Nucleus accumbens (tissue), 56 donors: ENCODE measurements at places on chromosomes 3 and 15.

- peak; percentile 71 for DNase-seq
Observed at GRCh38 chr3:170689893-170690660, 104.2 kb upstream of the SLC7A14 start.

GRCh38 chr15:99437315-99438223 lies 128.2 kb upstream of the MEF2A start:
- DNase-seq: no peak

GRCh38 chr3:3800685-3801493 lies 1.7 kb downstream of the LRRN1 start:
- DNase-seq: no peak

DNA sequence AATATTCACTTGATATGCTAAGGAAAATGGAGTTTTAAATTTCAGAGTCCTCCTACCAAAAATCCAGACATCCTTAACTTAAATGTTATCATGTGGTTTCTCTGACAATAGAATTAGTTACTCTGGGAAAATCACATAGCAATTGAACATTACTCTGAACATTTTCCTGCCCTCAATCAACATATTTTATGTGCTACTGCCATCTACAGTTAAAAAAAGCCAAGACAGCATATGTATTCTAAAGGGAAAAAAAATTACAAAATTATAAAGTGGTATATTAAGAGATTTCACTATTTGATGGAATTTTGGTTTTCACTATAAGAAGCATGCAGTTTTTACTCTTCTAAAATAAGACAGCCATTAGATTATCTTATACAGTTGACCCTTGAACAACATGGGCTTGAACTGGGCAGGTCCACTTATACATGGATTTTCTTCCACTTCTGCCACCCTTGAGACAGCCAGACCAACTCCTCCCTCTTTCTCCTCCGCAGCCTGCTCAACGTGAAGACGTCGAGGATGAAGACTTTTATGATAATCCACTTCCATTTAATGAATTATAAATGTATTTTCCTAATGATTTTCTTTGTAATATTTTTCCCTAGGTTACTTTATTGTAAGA lies 122.3 kb downstream of the ATP1B3 start:
- no peak for DNase-seq

DNA sequence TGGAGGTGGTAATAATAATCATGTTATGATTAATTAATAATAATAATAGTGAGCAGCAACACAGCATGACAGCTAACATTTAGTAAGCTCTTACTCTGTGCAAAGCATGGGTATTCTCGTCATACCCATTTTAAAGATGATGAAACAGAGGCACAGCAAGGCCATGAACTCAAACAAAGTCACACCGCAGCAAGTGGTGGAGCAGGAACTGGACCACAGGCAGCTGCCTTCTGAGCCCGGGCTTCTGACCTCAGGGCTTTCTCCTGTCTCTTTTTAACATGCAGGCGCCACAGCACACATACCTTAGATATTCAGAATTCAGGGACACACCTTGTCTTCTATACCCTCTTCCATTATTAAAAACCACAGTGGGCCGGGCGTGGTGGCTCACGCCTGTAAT lies 50.7 kb upstream of the SPATA12 start:
- no peak for DNase-seq

- DNase-seq: peak; percentile 51
Observed at GRCh38 chr15:85380812-85381642, 624 bp downstream of the AKAP13 start.

DNA sequence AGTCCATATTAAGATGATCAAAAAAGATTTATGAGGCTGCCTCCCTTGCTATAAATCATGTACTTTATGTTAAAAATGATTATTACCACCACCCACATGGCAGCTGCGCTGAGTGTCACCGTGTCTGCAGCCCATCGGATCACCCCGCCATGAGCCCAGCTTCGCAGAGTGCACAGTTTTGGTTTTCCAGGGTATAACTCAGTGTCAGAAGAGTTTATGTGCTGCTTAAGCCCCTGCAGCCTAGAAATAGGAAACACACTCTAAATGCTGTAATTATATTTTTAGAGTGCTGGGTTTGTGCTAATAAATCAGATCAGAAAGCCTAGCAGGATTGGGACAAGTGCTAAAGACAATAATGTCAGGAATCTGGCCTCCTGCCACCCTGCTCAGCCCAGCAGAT lies 54.7 kb upstream of the ONECUT1 start:
- no peak for DNase-seq

DNA sequence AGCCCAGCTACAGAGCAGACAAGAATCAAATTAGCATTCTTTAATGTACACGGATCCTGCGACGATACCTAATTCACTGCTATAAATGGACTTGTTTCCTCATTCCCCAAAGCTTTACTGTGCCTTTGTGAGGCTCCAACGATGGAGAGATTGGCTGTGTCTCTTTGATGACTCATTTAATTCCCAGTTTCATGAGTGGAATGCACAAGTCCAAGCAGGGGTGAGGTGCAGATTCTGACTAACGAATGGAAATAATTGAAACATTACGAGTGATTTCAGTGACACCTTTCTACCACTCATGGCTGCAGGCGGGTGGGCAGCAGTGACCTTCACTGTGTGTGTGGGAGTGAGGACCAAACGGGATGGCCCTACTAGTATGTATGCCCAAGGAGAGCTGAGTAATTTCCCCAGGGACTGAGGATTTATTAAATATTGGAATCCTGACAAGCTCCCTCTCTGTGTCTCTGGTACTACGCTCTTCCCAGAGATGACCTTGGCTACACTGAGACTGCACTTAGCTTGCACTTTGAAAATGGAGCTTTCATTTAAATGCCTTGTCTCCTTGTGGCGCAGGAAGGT lies 156.7 kb downstream of the CACNA2D3 start:
- DNase-seq: no peak

DNA sequence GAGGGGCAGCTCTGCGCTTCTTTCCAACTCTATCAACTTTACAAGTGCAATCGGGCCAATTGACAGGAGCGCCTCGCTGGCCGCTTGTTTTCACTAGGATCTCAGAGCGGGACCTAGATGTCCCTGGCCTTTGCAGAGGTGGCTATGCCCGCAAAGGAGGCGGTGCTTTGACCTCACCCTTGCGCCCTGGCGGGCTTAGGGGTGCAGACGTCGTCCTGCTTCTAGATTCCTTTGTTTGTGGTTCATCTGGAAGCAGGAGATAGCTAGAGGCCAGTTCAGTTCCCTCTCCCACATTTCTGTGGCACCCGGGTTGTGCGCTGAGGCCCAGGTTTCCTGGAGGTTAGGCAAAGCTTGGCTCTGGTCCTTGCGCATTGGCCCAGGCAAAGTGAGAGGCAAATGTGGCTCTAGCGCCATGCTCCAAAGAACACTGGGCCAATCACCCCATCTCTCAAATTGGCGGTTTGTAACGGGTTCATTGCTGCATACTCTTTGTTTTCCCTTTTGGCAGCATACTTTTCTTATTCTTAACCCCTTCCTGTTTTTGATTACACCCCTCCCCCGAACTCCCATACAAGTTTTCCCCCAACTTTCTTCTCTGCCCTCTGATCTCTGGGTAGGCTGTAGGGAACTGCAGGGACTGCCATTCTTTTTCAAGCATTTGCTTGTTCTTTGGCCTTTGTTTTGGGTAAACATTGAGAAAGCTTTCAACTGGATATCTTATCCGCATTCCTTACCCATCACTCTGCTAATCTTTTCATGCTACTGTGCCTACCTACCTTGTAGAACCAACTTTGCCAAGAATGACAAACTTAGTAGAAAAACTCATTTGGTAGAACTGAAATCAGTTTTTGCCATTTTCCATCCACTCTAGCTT lies 1.4 kb downstream of the PPM1L start:
- peak; percentile 46 for DNase-seq

DNA sequence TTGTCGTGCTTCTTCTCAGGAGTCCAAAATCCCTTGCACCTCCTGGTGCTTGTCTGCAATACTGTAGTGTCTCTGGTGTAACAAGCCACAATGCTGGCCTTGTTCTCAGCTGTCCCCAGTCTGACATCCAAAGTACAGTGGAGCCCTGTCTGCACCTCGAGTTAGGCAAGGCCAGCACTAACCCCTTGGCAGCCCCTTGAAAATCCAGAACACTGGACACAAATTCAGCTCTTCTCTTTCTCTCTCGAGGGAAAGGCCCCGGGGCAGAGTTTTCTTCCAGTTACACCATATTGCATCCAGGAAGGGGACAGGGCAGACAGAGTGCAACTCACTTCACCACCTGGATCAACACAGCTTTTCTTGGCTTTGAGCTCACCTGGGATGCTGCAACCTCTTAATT lies 91.3 kb upstream of the ATP10A start:
- DNase-seq: no peak

GRCh38 chr3:168048414-168049330 lies 47.1 kb downstream of the GOLIM4 start:
- DNase-seq: no peak

DNA sequence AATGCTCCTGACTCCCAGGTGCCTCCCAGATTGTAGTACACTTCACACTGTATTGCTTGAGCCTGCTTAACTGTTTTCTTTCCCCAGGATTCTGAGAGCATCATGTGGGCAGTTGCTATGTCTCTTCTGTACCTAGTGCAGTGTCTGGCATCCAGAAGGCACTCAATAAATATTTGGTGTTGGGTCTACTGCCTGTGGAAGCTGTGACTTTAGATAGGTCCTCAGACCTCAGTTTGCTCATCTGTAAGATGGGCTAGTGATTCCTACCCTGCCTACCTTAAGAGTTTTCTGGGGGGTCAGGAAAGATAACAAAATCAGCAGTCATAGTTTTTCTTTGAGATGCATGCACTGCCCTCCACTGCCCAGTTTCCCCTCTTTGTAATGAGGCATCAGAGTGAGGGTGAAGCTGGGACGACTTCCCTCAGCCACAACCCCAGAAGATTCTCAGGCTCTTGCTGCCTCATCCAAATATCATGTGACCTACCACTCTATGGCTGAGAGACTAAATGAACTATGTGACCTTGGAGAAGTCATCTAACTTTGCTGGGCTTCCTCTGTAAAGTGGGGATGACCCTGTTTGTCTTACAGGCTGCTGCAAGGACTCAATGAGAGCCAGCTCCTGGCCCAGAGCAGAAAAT lies 50.4 kb downstream of the ATP2B2 start:
- no peak for DNase-seq

GRCh38 chr3:116517308-116517707 lies 72.0 kb upstream of the LSAMP start:
- DNase-seq: no peak

GRCh38 chr15:73287019-73287418 lies 81.7 kb downstream of the HCN4 start:
- no peak for DNase-seq

- no peak for DNase-seq
Observed at GRCh38 chr3:30511524-30512251, 94.7 kb upstream of the TGFBR2 start.

DNA sequence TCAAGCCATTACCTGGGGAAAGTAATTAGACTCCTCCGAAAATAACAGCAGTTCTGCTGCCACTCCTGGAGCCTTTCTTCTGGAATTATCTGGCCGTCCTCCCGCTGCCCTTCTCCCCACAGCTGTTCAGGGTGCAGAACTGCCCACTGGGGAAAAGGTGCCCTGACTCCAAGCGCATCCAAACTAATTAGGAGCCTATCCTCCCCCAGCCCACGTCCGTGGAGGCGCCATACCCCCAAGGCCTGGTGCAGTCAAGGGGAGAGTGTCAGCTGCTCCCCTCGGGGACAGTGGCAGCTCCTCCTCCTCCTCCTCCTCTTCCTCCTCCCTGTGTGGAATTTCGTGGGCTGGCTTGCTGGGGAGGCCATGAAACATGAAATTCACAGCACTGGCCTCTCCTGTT lies 177.2 kb downstream of the XXYLT1 start:
- DNase-seq: no peak

DNA sequence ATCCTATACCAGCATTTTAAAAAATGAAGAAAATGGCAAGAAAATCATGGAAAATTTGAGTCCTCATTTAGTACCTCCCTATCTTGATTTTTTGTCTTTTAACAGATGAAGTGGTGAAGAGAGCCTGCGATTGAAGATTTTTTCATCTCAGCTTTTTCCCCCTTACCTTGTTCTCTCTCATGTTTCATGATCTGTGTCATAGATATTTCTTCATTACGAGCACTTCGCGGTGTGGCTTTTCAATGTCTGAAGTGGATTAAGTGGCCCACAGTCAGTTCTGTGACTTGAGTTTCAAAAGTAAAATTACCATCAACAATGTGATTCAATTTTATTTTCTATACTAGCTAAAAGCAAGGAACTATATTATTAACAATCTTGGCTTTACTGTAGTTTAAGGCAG lies 147.2 kb downstream of the FNDC3B start:
- DNase-seq: no peak

DNA sequence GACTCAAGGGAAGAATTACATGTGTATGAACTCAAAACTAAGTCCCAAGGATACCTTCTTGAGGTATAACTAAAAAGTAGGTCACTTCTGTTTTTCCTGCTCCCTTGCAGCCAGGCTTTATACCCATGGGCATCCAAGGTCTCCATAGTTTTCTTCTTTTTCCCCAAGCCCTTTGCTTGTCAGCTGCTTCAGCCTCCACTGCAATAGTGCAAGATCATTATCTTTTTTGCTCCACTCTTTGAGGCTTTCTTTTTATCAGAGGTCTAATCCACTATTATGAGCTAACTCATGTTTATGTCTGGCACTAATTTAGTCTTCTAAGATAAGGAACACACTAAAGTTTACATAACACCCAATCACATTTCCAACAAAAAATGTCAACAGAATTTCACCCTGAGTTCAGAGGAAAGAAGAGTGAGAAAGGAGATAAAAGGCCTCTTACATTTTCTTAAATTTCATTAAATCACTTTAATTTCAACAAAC lies 121.2 kb upstream of the LSAMP start:
- DNase-seq: no peak

DNA sequence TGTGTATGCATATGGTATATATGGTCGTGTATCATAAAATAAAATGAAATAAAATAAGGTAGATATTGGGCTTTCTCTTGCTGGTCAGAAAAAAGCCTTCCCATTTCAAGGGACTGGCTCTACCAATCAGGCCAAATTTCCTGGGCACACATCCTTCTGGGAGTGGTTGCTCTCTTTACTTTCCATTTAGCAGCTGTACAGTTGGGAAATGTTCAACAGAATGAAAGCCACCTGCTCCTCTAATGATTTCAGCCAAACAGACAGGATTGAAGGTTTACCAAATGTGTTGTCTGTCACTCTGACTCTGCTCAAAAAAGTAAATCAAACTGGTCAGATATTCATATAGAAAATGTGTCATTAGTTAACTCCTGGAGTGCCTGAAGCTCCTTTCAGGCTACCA lies 380.4 kb downstream of the ROBO2 start:
- DNase-seq: no peak

- DNase-seq: no peak
Observed at GRCh38 chr3:122030381-122031122, 8.5 kb upstream of the ILDR1 start.

GRCh38 chr15:31305796-31306425 lies 20.7 kb upstream of the KLF13 start:
- DNase-seq: no peak

GRCh38 chr15:66408254-66408653 lies 21.5 kb downstream of the MAP2K1 start:
- DNase-seq: no peak

DNA sequence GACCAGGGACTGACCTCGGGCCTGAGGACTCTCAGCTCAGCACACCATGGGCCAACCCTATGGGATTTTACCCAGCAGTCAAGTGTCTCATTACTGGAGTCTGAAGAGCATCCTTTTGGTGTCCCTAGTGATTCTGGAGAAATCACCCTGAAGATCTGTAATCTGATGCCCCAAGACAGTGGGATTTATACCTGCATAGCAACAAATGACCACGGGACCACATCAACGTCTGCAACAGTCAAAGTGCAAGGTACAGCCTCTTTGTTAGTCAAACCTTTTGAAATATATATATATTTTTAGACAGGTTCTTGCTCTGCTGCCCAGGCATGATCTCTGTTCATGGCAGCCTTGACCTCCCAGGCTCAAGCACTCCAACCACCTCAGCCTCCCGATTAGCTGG lies 34.2 kb upstream of the UMPS start:
- DNase-seq: no peak
